Testis (tissue), 5 donors: ENCODE measurements at places on chromosomes 5 and 9. TPM values are rescaled to one million over a fixed set of nuclear protein-coding genes. Genes with fewer than 3 reads are reported as not detected.

GRCh38 chr5:83277953-83278352 is 193.6 kb upstream of the VCAN start:
- H3K27ac ChIP-seq, result no peak overlapping the region
- H3K4me3 ChIP-seq, result no peak overlapping the region
- no peak for DNase-seq

GRCh38 chr5:127586066-127586770 is 62.7 kb upstream of the CTXN3 start:
- no peaks in the 10 kb centered on the region for H3K27me3 ChIP-seq
- H3K27ac ChIP-seq, result no peak overlapping the region
- H3K36me3 ChIP-seq, result no peaks in the 10 kb centered on the region
- no peaks in the 10 kb centered on the region for H3K4me1 ChIP-seq
- DNase-seq, result no peak

GRCh38 chr5:148427370-148428042 is 43.7 kb downstream of the FBXO38 start:
- no peak overlapping the region for H3K4me3 ChIP-seq
- no peaks in the 10 kb centered on the region for H3K27me3 ChIP-seq
- no peaks in the 10 kb centered on the region for H3K4me1 ChIP-seq
- DNase-seq, result no peak
- H3K27ac ChIP-seq, result no peak overlapping the region
- H3K36me3 ChIP-seq, result no peaks in the 10 kb centered on the region

DNA sequence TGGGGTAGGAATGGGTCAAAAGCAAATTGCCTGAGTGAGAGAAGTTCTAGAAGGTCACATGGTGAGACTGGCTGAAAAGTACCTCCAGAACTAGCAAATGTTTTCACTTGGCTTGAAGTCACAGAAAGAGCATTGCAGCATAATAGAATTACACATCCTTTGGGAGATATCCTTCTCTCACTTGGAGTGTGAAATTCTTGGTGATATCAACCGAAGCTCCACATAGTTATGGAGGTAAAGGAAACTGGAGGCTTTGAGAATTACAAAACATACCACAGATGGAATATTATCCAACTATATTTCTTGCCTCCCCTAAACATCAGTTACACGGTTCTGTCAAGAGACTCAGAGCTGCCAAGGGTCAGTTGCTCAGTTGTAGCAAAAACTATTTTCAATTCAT is 182.4 kb downstream of the SEMA5A start:
- no peak overlapping the region for H3K4me3 ChIP-seq
- DNase-seq, result no peak
- H3K4me1 ChIP-seq, result no peaks in the 10 kb centered on the region
- H3K27me3 ChIP-seq, result no peaks in the 10 kb centered on the region
- H3K27ac ChIP-seq, result no peak overlapping the region

GRCh38 chr9:93292664-93293328 is 108.9 kb downstream of the WNK2 start:
- H3K27ac ChIP-seq, result no peak overlapping the region
- peaks cover 8% of the 10 kb centered on the region for H3K4me1 ChIP-seq
- H3K36me3 ChIP-seq, result no peaks in the 10 kb centered on the region
- no peak for DNase-seq
- H3K4me3 ChIP-seq, result no peak overlapping the region

GRCh38 chr5:173629628-173630027 is 13.2 kb upstream of the BOD1 start:
- H3K36me3 ChIP-seq, result no peaks in the 10 kb centered on the region
- no peaks in the 10 kb centered on the region for H3K4me1 ChIP-seq
- no peak for DNase-seq
- H3K27ac ChIP-seq, result no peak overlapping the region

- DNase-seq, result no peak
- H3K4me1 ChIP-seq, result peaks cover 24% of the 10 kb centered on the region
- no peak overlapping the region for H3K27ac ChIP-seq
These were observed 1.6 kb downstream of the PIP5KL1 start for GRCh38 chr9:127928676-127929624.

NRG2 gene
- 23.2 TPM for total RNA-seq

HACD4 gene
- 1.9 TPM for total RNA-seq

PTGR1 gene
- total RNA-seq, result 20.9 TPM
